ENCODE measurements at places on chromosomes 13 and 19.

DNA sequence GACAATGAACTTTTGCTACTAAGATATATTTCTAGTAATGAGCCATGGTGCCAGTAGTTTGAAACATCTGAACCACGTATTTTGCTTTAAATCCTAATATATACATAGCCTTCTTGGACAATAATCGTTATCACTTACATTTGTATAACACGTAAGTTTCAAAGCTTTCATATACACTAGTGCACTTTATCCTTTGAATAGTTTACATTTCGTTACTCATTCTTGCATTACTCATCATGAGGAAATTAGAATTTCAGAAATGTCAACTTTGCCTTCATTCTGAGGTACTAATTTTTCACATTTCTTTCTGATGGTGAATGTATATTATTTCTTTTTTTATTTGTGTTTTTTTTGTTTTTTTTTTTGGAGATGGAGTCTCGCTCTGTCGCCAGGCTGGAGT is 5.8 kb downstream of the KBTBD7 start:
- DNase-seq = peak; percentile 25

DNA sequence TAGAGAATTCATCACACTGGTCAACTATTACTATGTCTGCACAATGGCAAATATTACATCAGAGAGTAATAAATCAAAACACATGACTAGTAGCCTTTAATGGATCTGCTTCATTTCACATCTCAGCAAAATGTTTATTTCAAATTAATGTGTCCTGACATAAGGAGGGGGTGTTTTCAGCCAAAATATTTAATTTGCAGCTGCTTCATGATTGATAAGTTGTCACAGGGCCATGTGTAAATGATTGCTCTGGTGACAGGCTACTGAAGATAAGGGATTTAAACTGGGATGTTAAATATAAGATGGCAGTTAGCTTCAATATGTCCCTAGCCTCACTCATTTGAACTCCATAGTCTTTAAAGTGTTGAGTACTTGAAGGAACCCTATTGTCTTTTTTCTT is 303.3 kb downstream of the OXGR1 start:
- DNase-seq = no peak

DNA sequence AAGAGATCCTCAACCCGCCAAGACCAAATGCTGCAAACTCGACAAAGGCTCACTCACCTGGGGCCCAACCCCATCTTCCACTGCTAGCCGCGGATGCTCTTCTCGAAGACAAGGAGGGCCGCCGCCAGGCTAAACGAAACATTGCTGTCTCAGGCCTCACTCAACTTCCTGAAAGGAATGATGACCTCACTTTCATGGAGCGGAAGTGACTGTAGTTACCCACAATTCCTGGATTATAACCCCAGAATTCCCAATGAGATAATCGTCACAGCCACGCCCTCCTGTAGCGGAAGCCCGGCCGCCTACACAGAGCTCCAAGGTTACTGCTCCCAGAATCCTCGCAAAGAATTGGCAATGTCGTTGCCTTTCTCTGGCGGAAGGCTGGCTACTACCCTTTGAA is 10.5 kb upstream of the ZNF112 start:
- no peak for DNase-seq

GRCh38 chr13:70668293-70668692 is 560.0 kb upstream of the KLHL1 start:
- DNase-seq = no peak

GRCh38 chr13:59963827-59964226 is 199.9 kb downstream of the DIAPH3 start:
- DNase-seq = no peak

GRCh38 chr19:41895745-41896580 is 13.0 kb downstream of the ARHGEF1 start:
- DNase-seq = no peak

DNA sequence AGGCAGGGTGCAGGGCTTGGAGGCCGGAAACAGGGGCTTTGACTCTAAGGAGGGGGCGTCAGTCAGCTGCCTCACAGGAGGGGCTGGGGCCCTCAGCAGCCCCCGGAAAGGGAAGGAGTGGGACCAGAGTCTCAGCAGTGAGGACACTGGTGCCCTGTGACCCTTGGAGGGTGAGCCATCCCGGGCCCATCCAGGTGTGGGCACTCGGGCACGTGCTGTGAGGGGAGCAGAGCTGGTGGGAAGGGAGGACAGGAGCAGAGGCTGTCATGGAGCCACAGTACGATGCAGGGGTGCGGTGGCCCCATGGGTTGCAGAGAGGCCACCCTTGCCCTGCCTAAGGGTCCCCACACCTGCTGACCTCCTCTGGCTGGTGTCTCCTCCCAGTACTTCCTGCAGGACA is 19.1 kb upstream of the ZNF544 start:
- no peak for DNase-seq

GRCh38 chr19:45553464-45553863 is 31.1 kb downstream of the OPA3 start:
- DNase-seq = peak; percentile 44

DNA sequence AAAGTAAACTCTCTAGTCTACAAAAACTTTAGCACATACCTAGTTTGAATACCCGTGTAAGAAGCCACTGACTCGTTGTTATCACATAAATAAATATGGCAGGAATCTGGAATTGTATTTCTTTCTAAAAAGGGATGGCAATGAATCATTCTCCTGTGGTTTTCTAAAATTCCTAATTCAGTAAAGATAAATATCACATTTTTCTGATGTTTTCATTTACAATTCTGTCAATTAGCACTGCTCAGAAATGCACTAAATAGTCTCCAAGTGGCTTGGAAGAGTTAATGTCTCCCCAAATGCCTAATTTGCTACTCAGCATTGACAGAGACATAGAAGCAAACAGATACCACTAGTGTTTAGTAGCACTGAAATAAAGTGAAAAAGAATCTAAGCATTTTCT is 547.7 kb upstream of the SLITRK1 start:
- DNase-seq = no peak

DNA sequence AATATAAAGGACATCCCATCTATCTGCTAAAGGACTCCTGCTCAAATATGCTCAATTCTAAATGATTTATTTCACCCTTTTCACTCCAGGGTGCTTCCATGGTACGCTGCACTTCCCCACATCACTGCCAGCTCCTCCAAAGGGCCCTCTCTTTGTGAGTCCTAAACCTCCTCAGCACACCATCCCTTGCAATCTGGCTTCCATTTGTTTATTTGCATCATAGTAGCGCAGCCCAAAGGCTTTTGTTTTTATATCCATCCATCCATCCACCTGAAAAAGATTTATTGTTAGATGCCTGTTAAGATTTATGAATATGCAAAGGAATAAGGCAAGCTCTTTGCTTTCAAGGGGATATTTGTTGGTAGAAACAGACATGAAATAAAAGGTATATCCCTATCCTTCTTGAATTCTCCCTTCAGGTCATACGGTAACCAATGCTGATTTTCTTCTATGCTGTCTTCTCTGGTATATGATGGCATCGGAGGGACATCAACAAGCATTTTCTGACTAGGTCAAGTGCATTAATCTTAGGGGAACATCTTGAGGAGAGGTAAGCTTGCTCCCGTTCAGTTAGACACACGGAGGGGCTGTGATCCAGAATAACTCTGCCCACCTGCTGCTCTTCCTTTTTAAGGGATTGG is 397.6 kb downstream of the LIG4 start:
- no peak for DNase-seq

DNA sequence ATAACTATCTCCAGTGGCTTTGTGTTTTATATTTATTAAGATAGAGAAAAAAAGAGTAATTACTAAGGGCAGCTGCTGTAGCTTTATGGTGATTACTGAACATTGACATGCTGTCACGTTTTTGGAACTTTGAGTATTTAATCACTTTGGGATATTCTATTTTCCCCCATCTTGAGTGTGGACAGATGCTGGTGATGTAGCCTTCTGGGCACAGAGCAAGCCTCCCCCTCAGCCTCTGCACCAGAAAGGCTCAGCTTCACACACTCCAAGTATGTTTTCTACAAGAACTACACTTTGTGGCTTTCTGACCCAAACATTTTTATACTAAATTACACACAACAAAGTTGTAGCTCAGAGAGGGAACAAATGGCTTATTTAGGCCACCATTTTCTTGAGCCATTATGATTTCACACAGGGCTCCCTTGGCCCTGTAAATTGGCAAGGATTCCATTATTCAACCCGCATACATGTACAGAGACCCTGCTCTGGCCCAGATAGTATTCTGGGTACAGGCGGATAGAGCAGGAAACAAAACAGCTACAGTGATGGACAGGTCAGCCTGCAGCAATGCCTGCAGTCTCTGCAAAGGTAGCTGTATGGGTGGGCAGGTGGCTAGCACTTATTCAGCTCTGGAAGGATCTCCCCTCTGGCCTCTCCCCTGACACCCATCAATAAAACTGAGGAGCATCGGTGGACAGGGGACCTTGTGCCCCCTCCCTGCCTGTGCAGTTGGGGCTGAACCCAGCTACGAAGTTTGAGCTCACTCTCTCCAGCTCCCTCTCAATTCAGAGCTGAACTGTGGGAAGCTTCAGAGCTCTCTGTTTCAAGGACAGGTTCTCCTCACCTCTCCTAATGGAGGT is 1.3 kb downstream of the ALOX5AP start:
- no peak for DNase-seq

GRCh38 chr13:19982447-19983043 is 24.0 kb downstream of the ZMYM2 start:
- no peak for DNase-seq

DNA sequence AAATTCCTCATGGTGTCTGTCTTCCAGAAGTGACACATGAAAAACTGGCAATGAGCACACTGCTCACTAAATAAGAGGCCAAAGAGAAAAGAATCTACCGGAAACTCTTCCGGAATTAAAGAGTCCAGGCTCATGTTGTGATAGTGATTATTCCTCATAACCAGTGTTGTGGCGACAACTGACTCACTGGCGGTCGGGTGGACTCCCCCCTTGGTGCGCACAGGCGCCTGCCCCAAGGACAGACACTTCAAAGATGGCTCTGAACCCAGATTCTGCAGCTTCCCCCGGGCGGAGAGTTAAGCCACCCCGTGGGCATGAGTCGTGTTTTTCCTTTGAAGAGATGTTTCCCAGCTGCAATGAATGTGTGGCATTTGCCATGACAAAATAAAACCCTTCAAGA is 10.3 kb downstream of the IL17D start:
- DNase-seq = peak; percentile 52

DNA sequence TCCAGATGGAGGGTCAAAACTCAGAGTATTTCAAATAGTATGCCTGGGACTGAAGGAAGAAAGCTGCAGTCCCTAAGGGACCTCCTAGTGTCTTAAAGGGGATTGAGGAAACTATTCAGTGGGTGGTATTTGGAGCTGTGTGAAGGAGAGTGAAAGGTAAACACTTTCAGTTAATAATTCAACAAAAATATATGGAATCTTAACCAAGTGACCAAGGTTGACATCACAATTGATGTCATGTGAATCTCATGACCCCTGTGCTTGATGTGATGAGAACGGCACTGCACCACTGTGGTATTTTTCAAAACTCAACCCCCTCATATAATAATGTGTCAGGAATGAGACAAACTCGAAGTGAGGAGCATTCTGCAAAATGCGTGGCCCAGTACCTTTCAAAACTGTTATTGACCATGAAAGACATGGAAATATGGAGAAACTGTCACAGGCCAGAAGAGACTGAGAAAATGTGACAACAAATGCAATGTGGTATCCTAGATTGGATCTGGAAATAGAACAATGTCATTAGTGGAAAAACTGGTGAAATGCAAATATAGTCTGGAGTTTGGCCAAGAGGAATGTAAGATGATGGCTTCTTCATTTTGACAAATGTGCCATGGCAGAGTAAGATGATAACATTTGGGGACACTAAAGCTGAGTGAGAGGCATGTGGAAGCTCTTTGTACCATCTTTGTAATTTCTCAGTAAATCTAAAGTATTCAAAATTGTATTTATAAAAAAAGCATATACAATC is 553.9 kb downstream of the RFC3 start:
- DNase-seq = no peak

GRCh38 chr13:104759069-104759468 is 1692.9 kb upstream of the SLC10A2 start:
- DNase-seq = no peak

DNA sequence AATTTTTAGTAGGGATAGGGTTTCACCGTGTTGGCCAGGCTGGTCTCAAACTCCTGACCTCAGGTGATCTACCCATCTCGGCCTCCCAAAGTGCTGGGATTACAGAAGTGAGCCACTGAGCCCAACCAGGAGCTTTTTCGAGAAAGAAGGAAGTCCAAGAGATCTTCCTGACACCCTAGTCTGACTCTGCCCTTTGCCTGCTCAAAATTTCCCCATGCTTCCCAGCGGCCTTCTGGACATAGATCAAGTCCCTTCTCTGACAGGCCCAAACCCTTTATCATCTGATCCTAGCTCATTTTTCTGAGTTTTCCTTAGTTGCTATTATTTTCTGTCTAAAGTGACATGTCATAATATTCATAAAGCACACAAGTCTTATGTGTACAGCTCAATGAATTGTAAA is 1.5 kb upstream of the BAX start:
- DNase-seq = no peak

GRCh38 chr13:37029617-37030016 is 29.0 kb downstream of the EXOSC8 start:
- DNase-seq = no peak

DNA sequence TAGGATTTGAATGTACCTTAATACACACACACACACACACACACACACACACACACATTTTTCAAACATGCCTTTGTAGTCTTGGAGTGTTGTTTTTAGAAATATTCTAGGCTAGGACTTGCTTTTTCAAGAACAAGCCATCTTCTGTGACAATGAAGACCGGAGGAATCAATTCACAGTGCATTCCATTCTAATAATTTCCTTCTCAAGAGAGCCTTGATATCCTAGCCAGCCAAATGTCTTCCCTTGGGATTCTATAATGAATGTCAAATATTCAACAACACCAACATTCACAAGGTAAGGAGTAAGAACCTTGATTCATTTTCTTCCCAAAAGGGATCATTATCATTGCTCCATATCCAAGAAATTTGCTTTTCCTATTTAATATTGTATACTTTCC is 180.3 kb downstream of the SLITRK1 start:
- no peak for DNase-seq

DNA sequence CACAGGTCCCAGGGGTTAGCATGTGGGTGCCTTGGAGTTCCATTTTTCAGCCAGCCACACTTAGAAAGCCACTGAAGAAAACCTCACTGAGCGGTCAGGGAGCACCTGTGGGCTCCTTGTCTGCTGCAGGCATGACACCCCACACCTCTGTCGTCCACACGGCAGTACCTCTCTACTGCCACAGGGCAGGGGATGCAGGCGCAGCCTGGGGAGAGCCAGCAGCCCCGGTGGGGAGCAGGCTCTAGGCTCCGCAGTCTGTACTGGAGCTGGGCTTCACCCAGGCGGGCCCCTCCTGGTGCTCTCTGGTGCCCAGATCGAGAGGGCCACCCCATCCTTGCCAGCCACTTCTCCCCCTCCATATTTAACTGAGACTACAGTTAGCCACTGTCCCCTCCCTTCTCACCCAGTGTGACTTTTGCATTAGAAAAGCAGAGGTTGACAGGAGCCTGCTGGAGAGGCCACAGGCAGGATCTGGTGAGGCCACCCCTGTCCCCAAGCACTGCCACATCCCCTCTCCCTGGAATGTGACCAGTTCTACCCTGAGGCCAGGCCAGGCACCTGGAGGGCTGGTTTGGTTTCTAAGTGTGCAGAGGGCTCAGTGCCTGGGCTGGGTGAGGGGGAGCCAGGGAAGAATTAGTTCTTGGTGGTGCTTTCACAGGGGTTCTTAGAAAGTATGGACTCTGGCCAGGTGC is 104.4 kb downstream of the KDM4B start:
- no peak for DNase-seq

Measured in cardiac muscle cell (in vitro differentiated cells and primary cell).